Activated naive CD4-positive, alpha-beta T cell treated with Interleukin-2 at 50 U/mL for 16 hours (primary cell): ENCODE measurements at places on chromosomes 4 and X.

DNA sequence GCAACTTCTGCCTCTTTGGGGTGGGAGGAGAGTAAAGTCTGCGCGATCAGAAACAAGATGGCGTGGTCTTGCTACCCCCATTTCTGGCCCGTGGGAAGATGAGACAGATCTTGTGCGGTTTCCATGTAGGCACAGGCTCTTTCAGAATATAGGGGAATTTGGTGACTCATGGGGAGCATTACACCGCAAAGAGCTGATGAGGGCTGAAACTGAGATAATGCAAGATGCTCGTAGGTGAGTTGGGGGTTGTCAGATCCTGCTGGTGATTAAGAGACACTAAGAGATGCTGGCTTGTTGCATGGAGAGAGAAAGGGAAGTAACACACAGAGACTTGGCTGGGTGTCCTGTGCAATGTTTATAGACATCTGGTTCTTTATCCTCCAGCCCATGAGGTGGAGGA, 1.5 kb downstream of the EVC start:
- DNase-seq, result peak; percentile 49

DNA sequence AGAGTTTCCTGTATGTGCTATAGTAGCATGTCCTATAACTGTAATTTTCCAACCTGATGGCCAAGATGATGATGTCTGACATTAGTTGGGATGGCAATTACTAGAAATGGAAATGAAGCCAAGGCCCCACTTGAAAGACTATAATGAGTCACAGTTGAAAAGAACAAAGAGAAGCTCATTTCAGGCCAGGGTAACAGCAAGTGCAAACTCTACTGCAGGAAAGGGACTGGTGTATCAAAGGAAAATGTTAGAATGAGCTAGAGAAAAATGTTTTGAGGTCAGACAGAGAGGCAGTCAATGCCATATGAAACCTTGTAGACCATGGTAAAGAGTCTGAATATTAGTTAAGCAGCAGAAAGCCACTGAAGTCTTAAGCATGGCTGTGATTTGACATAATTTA, 146.2 kb upstream of the SH3RF1 start:
- DNase-seq, result no peak

GRCh38 chrX:120136840-120137239, 21.1 kb upstream of the RHOXF1 start:
- no peak for DNase-seq

- DNase-seq, result no peak
Measured at GRCh38 chr4:105894660-105895582, at the start of gene NPNT. NPNT (plus strand) TSS chr4:105895471; CDS start chr4:105895653, 182 bp downstream.

GRCh38 chrX:10054396-10054795, 87.2 kb downstream of the CLDN34 start:
- no peak for DNase-seq

GRCh38 chr4:145722561-145722960, 42.6 kb downstream of the C4orf51 start:
- DNase-seq, result no peak

GRCh38 chr4:182564724-182565369, 321.6 kb downstream of the TENM3 start:
- DNase-seq, result no peak

DNA sequence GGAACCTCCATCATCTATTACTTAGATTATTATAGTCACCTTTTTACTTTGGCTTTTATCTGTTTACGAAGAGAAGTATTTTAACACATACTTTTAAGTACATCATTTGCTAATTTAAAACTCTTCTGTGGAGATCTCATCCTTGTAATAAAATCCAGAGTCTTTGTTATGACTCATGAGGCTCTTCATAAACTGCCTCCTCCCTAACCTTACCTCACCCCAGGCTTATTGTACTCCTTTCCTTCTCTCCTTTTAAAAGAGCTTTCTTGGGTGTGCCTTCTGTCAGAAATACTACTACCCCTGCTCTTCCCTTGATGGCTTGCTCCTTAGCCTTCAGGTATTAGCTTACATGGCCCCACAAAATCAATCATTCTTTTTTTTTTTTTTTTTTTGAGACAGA, 6.6 kb downstream of the ARL9 start:
- DNase-seq, result no peak

DNA sequence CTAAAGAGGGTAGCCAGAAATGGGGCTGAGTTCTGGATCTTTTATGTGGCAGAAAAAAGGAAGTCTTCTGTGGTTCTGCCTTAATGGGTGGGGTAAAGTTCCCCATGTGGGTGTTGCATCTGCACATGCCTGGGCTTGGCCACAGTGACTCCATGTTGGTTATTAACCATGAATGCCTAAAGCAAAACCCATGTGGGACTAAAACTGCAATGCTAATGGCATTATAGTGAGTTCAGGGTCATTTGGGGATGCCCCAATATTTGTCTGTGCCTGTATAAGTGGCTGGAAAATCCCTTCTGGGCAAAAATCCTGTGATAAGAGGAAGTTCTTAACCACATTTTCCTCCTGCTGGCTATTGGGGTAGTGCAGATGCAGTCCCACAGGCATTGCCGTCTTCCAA, 857.4 kb downstream of the FAT4 start:
- no peak for DNase-seq

DNA sequence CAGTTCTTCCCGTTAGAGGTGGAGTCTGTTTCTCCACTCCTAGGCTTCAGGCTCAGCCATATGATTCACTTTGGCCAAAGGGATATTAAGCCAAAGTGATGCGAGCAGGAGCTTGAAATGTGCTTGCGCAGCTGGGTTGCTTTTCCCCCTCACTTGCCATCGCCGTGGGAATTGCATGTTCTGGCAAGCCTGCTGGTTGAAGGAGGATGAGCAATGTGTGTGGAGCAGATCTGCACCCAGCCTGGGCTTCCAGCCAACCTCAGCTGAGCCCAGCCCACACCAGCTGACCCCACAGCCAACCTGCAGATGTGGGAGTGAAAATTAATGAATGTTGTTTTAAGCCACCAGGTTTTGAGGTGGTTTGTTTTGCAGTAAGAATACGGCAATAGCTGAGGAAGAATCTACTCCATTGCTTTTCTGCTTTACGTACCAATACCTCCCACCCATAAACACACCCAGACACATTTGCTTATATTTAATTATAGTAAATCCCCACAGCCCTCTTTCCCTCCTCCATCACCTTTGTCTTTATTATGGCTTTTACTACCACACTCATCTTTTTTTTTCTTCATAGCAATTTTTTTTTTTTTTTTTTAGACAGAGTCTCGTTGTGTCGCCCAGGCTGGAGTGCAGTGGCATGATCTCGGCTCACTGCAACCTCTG, 132.8 kb upstream of the FUNDC1 start:
- no peak for DNase-seq

DNA sequence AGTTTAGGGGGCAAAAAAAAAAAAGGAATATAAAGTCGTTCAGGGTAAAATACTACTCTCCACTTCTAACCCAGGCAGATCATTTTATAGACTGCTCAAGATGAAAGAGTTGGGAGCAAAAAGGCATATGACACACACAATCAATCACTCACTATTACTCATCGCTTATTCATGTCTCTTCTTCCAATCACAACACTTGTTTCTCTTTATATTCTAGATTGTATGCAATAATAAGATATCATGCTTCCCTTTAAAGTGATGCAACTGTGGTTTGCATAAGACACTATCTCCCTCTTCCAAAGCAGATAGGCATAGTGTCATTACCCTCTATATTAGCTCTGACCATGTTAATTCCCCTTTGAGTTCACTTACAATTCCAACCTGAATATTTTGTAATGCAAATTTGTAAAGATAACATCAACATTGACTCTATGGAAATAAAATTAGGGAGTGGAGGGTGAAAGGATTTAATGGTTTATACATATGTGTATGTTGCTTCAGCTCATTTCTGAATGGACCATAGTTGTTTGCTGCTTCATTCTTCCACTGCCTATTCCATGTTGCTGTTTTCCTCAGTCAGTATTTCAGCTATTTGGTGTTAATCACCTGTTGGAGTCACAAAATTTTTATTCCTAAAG, 154.9 kb upstream of the EPHA5 start:
- DNase-seq, result no peak

DNA sequence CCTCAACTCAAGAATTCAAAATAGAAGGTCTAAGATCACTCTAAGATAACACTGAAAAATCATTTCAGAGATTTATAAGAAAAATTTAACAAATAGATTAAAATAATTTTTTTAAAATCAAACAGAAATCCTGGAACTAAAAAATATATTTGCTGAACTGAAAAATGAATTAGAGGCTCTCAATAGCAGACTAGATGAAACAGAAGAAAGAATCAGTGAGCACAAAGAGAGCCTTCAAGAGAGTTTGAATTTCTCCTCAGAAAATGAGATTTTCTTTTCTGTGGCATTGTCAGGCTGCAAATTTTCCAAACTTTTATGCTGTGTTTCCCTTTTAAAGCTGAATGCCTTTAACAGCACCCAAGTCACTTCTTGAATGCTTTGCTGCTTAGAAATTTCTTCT, 335.0 kb upstream of the SLC7A11 start:
- no peak for DNase-seq

DNA sequence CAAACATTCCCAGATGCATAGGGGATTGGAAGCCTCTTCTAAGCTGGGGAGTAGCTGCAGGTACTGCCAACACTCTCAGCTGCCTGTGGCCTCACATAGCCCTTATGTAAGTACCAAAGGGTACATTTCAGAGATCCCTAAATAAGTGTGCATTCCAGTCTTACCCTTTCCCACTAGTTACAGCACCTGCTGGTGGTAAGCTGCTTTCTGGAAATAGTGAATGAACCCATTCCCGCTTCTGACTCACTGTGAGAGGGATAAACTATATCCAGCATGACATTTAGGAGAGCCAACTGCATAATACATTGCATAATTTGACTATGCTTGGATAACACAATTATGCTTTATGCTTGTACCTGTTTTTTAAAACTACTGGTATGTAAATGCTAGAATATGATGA, 149.0 kb downstream of the FAM13A start:
- DNase-seq, result no peak

DNA sequence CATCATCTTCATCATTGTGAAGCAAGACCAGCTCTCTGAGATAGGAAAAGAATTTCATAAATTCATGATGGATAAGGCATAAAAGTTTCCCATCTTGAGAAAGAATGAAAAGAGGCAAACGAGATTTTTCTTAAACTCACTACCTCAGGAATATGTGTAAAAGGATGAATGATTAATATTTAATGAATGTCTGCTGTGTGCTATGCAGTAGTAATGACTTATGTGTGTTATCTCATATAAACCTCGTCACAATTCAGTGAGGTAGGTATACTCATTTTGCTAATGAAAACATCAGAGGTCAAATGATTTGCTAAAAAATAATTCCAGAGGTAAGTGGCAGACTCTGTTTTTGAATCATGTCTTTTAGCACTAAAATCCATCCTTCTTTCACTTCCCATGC, 42.6 kb upstream of the GYPA start:
- no peak for DNase-seq

- DNase-seq, result no peak
Measured at GRCh38 chr4:166073783-166074182, 200.7 kb downstream of the TLL1 start.

DNA sequence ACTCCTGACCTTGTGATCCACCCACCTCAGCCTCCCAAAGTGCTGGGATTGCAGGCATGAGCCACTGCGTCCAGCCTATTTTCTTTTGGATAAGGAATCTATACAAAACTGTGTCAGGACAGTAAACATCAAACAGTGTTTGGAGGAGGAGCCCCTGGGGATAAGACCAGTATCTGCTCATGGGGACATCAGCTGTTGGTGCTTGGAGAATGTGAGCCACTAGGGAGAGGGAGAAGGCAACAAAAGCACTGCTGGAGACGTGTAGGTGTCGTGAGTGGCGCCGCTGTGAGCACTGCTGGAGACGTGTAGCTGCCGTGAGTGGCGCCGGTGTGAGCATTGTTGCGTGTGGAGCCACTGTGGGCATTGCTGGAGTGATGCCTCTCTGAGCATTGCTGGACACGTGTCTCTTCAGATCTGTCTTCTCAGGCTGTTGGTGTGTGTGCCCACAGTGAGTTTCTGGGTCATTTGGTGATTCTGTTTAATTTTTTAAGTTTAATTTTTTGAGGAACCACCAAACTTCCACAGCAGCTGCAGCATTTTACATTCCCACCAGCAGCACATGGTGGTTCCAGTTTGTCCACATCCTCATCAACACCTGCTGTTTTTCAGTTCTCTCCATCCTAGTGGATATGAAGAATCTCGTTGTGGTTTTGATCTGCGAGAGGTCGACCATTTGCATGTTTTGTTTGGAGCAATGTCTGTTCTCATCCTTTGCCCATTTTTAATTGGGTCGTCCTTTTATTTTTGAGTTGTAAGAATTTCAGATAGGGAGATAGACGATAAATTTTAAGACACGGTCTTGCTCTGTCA, 19.0 kb downstream of the DGKQ start:
- DNase-seq, result no peak

DNA sequence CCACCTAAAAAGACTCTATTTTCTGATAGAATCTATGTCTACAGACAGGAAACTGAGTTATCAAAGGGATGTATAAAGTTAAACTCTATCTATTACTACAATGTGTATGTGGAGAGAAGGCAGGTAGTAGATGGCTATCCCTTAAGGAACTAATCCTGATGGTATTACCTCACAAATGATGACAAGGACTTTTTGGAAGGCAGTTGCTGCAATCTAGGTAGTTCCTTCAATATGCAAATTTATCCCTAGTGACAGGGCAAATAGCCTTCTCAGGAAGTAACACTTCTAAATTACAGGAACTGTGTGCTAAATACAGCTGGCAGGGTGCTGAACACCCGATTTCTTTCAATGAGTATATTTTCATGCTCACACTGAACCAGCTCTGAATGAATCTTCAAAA, 177.4 kb downstream of the COL25A1 start:
- no peak for DNase-seq

DNA sequence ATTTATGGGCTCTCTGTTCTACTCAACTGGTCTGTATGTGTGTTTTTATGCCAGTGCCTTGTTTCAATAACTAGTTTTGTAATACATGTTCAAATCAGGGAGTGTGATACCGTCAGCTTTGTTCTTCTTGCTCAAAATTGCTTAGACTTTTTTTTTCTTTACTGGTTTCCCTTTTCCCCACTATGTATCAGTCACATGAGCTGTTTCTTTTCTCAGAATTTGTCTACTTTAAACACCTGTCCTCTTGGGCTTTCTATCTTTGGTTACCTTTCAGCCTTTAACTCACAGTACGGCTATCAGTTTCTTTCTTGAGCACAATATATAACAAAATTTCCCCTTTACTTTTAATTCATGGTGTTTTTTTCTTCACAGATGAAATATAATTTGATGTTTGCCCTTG, 5.4 kb upstream of the GLRA3 start:
- no peak for DNase-seq

DNA sequence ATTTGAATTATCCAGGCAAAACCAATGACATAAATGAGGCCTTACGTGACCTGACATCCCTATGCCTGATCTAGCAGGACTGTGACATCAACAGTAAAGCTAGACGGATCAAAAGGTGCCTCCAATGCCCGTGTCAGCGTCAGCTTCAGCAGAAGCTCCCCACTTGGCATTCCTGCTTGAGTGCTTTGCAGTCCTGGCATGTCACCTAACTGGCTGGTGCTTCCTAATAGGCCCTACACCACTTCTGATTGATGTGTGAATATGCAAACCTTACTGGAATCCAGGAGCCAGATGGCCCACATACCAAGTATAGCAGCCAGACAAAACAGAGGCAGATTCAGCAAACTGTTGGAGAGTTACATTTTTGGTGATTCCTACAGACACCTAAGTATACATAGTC, 224.2 kb downstream of the DMD start:
- no peak for DNase-seq

- no peak for DNase-seq
Measured at GRCh38 chr4:159240687-159241086, 137.8 kb downstream of the RAPGEF2 start.
